ENCODE measurements at places on chromosomes 2 and 18.

DNA sequence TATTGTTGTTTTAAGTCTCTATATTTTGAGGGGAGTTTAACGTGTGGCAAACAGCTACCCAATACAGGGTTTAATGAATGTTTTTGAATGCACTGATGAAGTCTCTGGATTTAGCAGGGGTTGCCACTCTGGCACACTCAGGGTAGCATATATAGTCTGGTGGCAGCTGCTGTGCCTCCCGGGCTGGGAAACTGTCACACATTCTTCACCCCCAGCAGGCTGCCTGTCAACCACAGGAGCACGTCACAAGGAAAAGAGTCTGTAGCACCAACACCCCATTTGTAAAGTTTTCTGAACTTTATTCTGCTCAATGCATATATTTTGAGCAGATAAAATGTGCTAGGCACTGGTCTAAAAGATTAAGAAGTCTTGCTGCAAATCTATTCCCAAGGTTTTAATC is 39.3 kb downstream of the NGEF start:
- no peak for DNase-seq

- no peak for DNase-seq
Measured at GRCh38 chr18:70337139-70337972, 48.5 kb downstream of the SOCS6 start.

DNA sequence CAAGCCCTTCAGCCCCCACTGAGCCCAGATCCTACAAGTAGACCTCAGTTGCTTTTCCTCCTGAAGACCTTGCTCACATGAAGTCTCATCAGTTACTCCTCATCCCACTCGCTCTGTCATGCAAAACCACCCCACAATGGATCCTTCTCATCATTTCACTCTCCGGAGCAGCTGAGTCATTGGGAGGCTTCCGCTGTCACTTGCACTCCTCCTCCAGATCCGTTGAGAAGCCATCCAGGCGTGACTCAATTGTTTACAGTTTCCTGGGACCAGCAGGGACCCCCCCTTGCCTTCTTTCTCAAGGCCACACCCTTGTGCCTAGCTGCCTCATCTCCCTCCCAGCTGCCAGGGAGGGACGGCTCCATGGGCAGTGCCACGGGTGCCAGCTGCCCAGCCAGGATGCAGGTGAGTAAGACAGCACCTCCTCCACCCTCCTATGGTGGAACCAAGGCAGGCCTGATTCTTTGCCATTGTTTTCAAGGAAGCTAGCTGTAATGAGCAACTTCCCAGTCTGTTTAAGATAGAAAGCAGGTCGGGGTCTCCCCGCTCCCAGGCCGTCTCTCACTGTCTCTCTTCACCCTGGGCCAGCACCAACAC is 16.3 kb downstream of the GPR55 start:
- DNase-seq: no peak

- DNase-seq: no peak
Measured at GRCh38 chr18:57087644-57088376, 59.1 kb upstream of the BOD1L2 start.

DNA sequence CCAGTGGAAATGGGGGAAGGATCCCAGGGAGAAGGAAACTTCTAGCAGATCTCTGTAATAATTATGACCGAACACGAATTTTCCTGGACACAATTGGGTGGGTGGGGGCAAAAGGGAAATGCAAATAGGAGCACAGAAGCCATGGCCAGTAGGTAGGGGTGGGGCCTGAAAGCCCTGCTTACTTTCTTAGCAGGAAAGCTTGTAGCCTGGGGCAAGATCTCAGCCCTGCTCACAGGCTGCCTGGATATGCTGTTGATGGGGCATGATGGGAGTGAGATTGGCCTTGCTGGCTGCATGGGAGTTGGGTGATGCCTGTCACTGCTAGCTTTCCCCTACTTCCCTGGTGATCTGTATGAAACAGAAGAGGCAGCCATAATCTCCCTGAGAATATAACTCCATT is 45.9 kb upstream of the SPOPL start:
- DNase-seq: no peak

- DNase-seq: no peak
Measured at GRCh38 chr2:117492209-117492851, 322.2 kb upstream of the DDX18 start.

GRCh38 chr2:106734165-106734564 is 151.8 kb downstream of the ST6GAL2 start:
- DNase-seq: no peak

DNA sequence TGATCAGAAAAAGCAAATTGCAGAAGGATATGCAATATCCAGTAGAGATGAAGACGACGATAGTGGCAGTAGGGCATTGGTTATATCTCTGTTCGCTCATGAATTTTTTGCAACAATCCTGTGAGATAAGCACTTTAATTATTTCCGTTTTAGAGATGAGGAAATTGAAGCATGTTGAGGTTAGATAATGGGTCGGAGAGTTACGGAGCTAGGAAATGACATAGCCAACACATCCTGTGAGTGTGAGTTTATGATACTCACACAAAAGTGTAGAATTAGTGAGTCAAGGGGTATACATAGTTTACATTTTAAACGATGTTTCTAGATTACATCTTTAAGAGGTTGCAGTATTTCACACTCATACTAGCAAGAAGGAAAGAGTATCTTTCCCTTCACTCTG is 123.1 kb upstream of the ARL4C start:
- DNase-seq: no peak

- DNase-seq: no peak
Measured at GRCh38 chr2:158300394-158300793, 156.2 kb downstream of the CCDC148 start.

- no peak for DNase-seq
Measured at GRCh38 chr2:175207741-175208438, 26.4 kb upstream of the ATP5MC3 start.

GRCh38 chr2:225398372-225398771 is 1.1 kb upstream of the NYAP2 start:
- DNase-seq: no peak
